ENCODE measurements at places on chromosomes 4 and X. TPM values are rescaled to one million over a fixed set of nuclear protein-coding genes. Genes with fewer than 3 reads are reported as not detected.

The ZC4H2 gene
- total RNA-seq, result 1.5 TPM

The TEC gene
- total RNA-seq, result 3.2 TPM

- DNase-seq, result no peak
Observed at GRCh38 chrX:122565952-122566351, 618.1 kb upstream of the GRIA3 start.

DNA sequence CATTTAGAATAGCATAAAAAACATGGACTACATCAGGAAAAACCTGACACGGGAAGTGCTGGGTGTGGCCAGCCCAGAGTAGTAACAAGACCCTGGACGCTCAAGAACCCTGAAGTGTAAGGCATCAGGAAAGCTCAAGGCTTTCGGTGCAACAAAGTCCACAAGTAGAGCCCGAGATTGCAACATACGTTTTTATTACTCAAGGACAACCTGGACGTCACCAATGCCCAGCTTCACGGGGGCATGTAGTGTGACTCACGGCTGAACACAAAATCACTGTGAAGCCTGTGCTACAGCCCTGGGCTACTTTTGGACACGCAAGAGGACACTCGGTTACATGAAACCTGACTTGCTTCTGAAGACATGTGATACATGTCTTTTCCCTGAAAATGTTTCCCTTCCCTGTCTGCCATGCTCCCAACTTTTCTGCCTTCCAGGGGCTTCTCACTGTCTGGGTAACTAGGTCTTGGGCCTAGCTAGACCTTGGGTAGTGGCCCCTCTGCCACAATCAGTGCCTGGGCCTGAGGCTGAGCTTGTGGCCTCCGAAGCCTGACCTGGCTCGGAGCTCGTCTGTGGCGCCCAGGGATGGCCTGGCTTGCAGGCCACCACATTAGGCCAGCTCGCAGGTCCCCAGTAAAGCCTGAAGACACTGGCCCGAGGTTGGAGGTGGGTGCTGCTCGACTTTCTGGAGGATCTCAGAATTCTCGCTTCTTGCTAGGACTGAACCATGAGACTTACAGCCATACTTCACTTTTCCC, 9.2 kb downstream of the IRAK1 start:
- no peak for DNase-seq

GRCh38 chrX:11472879-11473278, 179.7 kb downstream of the AMELX start:
- DNase-seq, result no peak

DNA sequence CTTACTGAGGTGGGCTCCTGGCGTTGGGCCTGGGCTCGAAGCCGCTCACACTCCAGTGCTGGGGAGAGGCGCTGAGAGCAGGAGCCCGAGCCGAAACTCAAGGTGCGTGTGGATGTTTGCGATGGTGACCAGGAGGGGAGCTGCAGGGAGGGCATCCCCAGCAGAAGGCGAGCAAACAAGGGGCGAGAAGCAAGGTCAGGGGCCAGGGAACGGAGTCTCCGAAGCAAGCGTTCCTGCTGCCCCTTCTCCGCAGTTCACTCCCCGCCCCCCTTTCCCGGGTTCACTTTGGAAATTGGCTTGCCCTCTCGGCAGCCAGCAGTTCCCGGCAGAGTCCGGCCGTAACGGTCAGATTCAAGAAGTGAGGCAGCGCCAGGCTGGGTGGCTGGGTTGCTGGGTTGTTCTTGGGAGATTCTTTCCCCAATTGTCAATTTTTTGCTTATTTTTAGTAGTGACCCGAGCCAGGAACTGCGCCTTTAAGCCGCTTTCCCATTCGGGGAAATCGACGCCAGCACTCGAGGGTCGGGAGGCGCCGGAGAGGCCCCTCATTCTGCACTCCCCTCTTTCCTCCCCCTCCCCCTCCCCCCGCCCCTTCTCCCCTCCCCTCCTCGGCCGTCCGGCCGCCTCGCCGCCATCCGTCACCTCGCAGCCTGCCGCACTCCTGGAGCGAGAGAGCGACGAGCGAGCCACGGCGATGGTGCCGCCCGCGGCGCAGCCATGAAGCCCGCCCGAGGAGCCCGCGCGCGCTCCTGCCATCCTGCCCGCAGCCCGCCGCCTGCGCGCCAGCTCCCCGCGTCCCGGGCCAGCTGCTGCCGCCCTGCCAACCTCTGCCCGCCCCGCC, at the start of gene FRMPD3:
FRMPD3 (plus strand) TSS at position 655 of the 838 bp plus-strand sequence. CDS start 76,937 bp downstream, outside the sequence.
- peak; percentile 19 for DNase-seq
